ENCODE measurements at places on chromosomes 5 and 9. TPM values are rescaled to one million over a fixed set of nuclear protein-coding genes. Genes with fewer than 3 reads are reported as not detected.

IL33 gene
- total RNA-seq, result 0.36 TPM

DPYSL3 gene
- 15.9 TPM for total RNA-seq

NDUFS6 gene
- total RNA-seq, result 27.9 TPM

AIF1L gene
- 62.6 TPM for total RNA-seq

SMIM33 gene
- total RNA-seq, result under 0.01 TPM

FAM78A gene
- total RNA-seq, result 7.6 TPM

LHFPL2 gene
- total RNA-seq, result 73.0 TPM

FAM221B gene
- total RNA-seq, result not detected

CMYA5 gene
- total RNA-seq, result 2.2 TPM

ZNF658 gene
- total RNA-seq, result 6.2 TPM

PALM2AKAP2 gene
- total RNA-seq, result 0.46 TPM

SLC36A3 gene
- total RNA-seq, result not detected

NMUR2 gene
- total RNA-seq, result not detected

PCDHGA9 gene
- total RNA-seq, result 5.1 TPM

FOXD4 gene
- under 0.01 TPM for total RNA-seq

PHF24 gene
- total RNA-seq, result 4.4 TPM

ADRB2 gene
- 0.34 TPM for total RNA-seq

UBE2D2 gene
- total RNA-seq, result 62.9 TPM

Data from melanocyte of skin (primary cell).